ENCODE measurements at places on chromosomes 11 and 22. TPM values are rescaled to one million over a fixed set of nuclear protein-coding genes. Genes with fewer than 3 reads are reported as not detected.

DNA sequence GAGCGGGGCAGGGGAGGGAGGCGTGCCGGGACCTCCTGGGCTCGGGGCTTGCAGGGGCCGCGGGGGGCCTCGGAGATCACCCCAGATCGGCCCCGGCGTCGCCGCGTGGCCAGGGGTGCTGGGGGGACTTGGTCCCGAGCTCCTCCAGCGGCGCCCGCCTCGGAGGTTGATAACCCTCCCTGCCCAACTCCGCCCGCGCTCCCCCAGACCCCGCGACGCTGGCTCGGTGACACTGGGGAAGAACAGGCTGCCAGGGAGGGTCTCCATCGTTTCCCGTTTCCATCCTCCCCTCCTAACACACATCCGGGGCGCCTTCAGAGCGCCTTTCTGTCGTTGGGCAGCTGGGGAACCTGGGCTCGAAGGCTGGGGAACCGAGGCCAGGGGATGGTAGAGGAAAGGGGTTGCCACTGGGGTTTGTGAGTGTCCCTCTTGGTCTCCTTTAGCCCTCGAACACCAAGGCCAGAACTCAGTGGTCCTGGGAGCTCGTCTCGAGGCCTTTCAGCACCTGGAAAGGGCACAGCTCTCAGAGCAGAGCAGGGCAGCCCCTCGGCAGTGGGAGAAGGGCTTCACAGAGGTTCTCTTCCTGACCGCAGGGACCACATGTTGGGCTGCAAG is 431 bp downstream of the SLC37A2 start:
- DNase-seq = peak; percentile 16

The TIGD3 gene
- total RNA-seq = 0.73 TPM

GRCh38 chr11:119531056-119531455 is 108.1 kb upstream of the THY1 start:
- DNase-seq = no peak

DNA sequence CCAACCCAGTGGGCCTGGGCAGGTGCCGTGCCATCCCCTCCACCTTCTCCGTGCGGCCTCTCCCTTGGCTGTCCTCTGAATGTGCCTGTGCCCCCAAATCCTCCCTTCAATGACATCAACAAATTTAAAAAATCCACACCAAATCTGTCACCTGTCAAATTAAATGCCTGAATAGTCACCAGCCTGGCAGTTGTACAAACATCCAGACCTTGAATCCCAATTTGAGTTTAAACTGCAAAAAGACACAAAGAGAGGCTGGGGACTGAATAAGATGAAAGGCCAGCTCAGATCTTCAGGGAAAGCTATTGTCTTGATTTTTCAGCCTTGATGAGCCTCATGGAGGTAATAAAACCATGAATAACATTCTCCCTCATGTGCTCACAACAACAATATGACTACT is 194.7 kb downstream of the KIRREL3 start:
- DNase-seq = no peak

- no peak for DNase-seq
These were observed 256.4 kb upstream of the SESN3 start for GRCh38 chr11:95487391-95487790.

The RFPL2 gene
- 0.47 TPM for total RNA-seq

The CDC45 gene
- total RNA-seq = 0.82 TPM

DNA sequence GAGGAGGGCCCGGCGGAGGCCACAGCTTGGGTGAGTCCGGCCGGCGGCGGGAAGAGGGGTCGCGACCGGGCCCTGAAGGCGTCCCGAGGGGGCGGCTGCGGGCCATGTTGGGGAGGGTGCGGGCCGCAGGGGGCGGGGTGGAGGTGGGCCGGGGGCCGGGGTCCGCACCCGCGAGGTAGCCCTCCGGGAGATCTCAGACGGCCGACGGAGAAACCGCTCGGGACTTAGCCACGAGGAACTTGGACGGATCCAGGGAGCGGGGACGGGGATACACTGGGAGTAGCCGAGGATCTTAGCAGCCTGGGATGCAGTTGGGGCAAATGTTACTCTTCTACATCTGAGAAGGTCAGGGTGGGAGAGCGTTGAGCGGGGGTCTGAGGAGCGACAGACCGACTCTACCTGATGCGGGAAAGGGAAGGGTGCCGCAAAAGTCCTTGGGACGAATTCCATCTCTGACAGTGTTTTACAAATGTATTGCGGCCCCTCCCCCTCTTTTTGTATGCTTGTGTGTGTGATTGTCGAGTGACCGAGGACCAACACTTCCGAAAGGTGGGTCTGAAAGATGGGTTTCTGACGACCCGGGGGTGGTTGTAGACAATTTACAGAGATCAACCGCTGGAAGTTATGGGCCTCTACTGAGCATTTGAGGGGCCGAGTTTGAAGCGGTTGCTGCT is 658 bp downstream of the STIP1 start:
- DNase-seq = peak; percentile 35

The KRTAP5-10 gene
- total RNA-seq = not detected

GRCh38 chr11:104146943-104147342 is 17.0 kb downstream of the PDGFD start:
- DNase-seq = no peak

The SMC1B gene
- not detected for total RNA-seq

- no peak for DNase-seq
These were observed 999.0 kb downstream of the BRD1 start for GRCh38 chr22:48828688-48829087.

The HDAC10 gene
- 87.3 TPM for total RNA-seq

DNA sequence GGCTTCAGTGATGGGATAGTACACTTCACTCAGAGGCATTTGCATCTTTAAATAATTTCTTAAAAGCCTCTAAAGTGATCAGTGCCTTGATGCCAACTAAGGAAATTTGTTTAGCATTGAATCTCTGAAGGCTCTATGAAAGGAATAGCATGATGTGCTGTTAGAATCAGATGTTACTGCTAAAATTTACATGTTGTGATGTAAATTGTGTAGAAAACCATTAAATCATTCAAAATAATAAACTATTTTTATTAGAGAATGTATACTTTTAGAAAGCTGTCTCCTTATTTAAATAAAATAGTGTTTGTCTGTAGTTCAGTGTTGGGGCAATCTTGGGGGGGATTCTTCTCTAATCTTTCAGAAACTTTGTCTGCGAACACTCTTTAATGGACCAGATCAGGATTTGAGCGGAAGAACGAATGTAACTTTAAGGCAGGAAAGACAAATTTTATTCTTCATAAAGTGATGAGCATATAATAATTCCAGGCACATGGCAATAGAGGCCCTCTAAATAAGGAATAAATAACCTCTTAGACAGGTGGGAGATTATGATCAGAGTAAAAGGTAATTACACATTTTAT is 4.6 kb downstream of the MALAT1 start:
- DNase-seq = no peak

The SAA1 gene
- not detected for total RNA-seq

The CREB3L1 gene
- not detected for total RNA-seq

- DNase-seq = no peak
These were observed 7.8 kb downstream of the STK33 start for GRCh38 chr11:8586184-8586583.

DNA sequence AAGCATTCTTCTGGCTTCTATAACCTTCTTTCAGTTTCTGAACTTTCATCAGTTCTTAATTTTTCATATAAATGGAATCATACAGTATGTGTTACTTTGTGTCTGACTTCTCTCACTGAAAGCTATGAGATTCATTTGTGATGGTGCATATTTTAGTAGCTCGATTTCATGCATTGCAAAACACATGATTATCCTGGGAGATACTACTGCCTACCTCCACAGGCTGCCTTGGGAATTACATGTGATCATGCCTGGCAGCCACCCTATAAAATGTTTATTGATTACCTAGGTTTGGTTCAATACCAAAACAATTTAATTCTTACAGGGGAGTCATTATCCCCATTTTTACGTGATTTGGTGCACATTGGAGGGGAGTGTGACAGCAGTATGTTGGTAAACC is 34.1 kb upstream of the PAK1 start:
- no peak for DNase-seq

- no peak for DNase-seq
These were observed 5.4 kb downstream of the MCHR1 start for GRCh38 chr22:40684728-40685127.

GRCh38 chr11:99020352-99021225 is at the start of gene CNTN5:
Gene CNTN5, plus strand, starts transcription at chr11:99020949.
- DNase-seq = no peak

GRCh38 chr11:8327761-8328192 is 64.1 kb upstream of the LMO1 start:
- no peak for DNase-seq

DNA sequence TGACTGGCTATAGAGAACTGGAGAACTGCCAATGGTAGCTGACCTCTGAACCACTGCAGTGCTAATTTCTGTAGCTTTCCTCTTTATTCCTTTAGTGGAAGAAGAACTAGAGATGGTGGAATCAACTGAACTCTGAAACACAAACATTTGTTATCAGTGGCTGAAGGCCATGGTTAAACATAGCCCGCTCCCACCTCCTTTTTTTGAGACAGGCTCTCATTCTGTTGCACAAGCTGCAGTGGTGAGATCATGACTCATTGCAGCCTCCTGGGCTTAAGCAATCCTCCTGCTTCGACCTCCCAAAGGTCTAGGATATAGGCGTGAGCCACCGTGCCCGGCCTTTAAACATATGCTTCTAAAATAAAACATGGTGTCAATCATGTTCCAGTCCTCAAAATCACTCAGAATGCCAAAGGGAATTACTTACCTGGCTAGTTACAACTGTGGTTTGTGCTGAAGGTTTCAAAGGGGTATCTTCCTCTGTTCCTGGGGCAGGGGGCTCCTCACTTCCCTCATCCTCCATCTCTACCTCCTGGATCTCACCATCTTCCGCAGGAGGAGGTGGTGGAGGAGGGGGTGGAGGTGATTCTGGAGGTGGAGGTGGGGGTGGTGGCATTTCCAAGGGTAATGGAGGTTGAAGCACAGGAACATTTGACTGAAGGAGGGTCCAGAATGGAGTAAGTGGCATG is 9.0 kb upstream of the AGBL2 start:
- DNase-seq = no peak

The RAG2 gene
- not detected for total RNA-seq

Data from CD4-positive, alpha-beta T cell (primary cell).